ENCODE measurements at places on chromosomes 16 and 17. TPM values are rescaled to one million over a fixed set of nuclear protein-coding genes. Genes with fewer than 3 reads are reported as not detected.

ITGB3 gene
- 125 TPM for total RNA-seq

TBC1D26 gene
- total RNA-seq, result not detected

EPN3 gene
- not detected for total RNA-seq

TBX6 gene
- total RNA-seq, result 0.14 TPM

USP6 gene
- under 0.01 TPM for total RNA-seq

MT1H gene
- total RNA-seq, result not detected

INPP5K gene
- 25.6 TPM for total RNA-seq

ALOX15B gene
- not detected for total RNA-seq

OTOA gene
- total RNA-seq, result not detected

ZG16 gene
- not detected for total RNA-seq

KRTAP4-4 gene
- not detected for total RNA-seq

NOG gene
- total RNA-seq, result 3.0 TPM

STX1B gene
- total RNA-seq, result 3.0 TPM
